Right lung (tissue), 10 donors: ENCODE measurements at places on chromosomes 2 and 18.

DNA sequence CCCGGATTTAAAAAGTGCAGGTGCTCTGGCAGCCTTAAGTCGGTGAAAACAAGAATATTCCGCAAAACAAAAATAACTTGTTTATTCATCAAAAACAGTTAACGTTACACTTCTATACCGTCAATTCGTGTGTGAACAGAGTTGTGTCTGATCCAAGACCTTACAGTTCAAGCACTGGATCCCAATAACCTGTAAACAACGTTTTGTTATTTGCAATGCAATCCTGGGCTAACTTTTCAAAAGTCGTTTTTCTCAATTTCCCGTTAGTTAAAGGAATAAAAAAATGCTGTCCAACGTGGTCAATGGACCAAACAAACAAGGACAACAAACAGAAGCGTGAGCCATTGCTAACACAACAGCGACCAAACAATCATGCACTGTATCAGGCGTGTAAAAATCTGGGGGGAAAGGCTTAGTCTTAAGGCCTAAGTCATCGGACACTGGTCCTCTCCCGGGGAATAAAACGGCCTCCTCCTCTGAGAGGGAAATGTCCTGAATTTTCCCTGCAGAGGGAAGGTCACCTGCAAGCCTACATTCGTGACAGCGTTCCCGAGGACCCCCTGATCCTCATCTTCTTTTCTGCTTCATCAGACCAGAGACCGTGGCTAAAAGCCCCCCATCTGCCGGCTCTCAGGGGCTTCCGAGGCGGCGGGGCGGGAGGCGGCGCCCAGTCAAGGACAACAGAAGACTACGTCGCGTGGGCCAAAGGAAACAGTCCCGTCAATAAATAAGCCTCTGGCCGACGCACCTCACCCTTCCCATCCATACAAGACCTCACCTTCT is 490 bp downstream of the NDUFS1 start:
- no peak for DNase-seq

GRCh38 chr2:75047992-75048625 is 89.7 kb downstream of the POLE4 start:
- no peak for DNase-seq

DNA sequence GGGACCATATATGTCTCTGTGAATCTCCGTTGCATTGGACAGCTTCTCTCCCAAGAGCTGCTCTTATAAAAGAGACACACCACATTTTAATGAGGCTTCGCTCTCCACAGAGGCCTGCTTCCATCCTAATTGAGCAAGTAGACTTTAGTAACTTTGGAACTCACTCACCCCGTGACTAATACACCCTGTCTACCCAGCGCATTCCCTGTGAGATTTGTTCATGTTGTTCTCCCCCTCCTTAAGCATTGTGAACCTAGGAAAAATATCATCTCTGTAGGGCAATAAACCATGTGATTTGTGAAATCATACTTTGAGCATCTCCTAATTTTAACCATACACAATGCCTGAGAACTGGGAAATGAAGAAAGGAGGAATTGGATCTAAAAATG is 56.9 kb downstream of the MCFD2 start:
- no peak for DNase-seq

DNA sequence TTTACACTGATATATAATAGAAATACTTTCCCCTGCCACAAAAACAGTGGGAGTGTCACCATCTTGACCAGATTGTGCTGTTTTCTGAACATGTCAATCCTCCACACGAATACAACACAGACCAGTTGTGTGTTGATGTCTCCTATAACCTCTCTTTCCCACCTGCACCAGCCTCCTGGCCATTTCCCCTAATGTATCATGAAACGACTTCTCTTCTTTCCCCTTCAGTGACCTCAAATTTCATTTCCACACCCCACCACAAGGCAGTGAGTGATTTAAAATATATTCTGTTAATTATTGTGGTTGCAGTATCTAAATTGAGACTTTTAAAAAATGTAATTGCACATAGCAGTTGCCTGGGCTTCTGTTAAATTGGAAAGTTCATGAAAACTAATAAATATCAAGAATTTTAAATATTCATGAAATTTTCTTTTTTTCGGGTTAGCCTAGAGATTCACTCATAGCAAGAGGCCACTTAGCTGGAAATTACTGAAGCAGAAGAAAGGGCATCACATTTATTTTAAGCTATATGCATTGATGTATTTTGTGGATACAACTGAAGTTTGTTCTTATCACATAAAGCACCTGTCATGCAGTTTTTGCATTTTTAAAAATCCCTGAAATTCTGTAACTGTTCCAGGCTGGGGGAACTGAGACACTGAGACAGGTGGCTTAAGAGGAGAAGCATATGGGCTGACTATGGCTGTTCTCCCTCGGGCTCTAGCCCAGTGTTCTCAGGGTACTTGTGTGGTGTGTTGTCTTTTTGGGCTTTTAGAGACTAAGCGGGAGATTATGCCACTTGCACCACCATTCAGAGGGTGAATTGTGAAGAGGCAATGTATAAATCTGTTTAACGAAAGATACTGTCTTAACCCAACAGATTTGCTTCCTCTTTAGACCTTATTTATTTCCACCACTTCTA is 15.9 kb downstream of the FAM171B start:
- DNase-seq = no peak

- DNase-seq = no peak
Observed at GRCh38 chr2:44716131-44716530, 225.4 kb upstream of the SIX3 start.

DNA sequence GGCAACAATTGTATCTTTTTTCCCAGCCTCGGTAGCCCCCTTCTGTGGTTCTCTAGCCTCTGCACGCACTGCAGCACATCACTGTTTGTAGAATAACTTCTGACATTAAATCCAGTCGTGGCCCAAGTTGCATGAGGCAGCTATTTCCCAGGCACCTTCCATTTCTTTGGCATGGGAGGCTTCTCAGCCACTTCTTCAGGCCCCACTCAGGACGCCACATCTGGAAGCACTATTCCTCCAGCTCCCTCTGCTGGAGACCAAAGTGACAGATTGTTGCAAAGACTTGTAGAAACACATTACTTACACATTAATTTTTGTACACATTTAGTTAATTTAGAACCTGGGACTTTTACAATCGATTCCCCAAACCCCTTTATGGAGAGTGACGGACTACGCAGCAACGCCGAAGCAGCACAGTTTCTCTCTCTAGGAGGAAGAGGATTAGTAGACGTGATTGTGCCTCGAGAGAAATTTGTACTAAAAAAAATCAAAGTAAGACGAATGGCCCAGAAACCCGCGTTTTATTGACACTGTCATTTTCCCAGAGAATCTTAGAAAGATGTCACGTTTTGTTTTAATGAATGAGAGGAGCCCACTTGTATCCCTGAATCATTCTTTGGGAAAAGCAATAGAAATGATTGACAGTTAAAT is 57.8 kb upstream of the RGPD5 start:
- peak; percentile 42 for DNase-seq

DNA sequence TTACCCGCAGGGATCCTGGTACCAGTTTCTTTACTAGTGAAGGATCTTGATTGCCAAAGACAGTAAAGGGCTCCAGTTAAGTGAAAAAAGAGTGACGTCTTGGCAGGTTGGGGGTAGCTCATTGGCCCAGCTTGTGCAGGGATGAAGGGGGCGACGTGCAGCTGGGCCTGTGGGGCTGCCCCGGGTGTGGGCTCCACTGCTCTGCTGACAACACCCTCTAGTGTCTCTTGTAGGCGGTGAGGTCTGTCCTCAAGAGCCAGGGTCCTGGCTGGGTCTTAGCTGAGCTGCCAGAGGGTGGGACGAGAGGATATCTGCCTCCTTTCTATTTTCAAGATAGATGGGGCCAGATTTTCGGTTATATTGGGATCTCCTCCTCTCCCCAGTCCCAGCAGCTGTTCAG is 6.1 kb downstream of the ARHGEF4 start:
- no peak for DNase-seq

DNA sequence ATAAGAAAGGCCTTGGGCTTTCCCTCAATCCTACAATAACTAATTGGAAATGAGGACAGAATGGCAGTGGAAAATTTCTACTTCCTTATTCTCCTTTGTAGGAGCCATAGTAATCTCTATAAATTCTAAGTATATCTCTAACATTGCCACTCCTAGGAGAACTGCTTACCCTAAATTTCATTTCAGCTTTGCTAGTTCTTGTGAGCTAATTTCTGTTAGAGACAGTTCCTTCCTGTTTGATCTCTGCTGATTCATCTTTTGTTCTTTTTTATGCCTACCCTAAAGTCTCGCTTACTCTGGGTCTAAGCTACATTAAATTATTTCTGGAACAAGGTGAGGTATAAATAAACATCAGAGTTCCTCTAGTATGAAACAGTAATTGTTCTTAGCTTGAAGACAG is 25.7 kb downstream of the ABHD3 start:
- DNase-seq = no peak

- DNase-seq = peak; percentile 74
Observed at GRCh38 chr18:45449418-45450227, 165.7 kb upstream of the SLC14A2 start.

GRCh38 chr2:203914546-203915182 is 21.9 kb upstream of the ICOS start:
- no peak for DNase-seq

DNA sequence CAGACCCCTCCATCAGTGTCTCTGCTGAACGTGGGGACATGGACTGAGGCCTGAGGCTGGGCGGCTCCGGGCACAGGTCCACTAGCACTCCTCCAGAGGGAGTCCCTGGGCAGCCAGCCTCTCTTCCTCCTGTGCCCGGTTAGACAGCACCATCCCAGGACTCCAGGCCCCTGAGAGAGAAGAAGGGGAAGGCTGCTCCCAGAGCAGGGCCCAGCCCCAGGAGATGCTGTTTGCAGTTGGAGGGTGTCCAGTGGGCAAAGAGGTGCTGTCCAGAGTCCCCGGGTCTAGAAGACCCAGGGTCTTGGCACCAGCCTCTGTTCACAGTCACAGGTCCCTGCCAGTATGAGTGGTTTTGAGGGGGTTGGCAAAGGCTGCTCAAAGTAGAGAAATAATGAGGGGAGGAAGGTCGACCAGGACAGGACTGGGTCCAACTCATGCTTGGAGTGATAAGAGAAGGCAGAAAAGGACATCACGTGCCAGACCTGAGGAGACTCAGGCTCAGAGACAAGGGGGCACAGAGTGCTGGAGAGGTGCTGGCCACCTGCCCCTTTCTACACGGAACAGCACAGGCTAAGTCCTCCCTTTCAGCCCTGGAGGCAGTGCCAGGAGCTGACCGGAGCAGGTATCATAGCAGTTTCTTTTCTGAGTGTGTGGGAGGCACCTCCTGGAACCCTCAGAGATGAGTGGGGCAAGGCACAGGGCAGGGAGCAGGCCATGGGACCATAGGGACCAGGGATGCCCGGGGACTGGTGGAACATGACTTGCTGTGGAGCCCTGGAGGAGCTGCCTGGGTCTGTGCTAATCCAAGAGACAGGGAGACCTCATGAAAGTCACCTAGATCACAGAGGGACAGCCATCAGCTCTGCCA is 21.1 kb downstream of the CRACDL start:
- no peak for DNase-seq

GRCh38 chr18:57687970-57688369 is 66.3 kb upstream of the NARS1 start:
- DNase-seq = no peak

GRCh38 chr2:198187841-198188240 is 383.4 kb downstream of the PLCL1 start:
- DNase-seq = no peak

DNA sequence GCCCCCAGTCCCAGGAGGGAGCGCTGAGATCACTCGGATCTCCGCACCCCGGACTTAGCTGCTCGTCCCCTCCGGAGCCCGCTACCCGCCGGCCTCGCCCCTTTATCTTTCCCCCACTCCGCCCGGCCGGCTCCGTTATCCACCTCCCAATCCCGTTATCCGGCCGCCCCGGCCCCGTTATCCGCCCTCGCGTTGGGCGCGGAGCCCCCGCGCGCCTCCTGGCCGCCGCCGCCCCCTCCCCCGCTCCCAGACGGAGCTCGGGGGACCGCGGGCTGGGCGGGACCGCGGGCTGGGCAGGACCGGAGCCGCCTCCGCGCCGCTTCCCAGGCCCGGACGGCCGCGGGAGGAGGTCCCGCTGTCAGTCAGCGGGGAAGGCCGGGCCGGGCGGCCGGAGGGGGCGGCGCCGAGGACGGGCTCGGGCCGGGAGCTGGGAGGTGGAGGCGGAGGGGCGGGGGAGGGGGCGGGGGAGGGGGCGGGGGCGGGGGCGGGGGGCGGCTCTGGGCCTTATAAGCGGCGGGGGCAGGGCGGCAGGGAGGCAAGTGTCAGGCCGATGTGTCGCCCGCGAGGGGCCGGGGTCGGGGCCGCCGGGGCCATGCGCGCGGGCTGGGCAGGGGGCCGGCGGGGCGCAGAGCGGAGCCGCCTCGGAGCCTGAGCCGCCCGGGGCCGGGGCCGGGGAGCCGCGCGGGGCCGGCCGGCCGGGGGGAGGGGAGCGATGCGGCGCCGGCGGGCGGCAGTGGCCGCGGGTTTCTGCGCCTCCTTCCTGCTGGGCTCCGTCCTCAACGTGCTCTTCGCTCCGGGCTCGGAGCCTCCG is at the start of gene PKDCC:
Gene PKDCC, plus strand, starts transcription at position 534 of the 811 bp plus-strand sequence. Its CDS starts 179 bp downstream, at position 713.
- DNase-seq = peak; percentile 88

- no peak for DNase-seq
Observed at GRCh38 chr2:125405816-125406215, 1250.1 kb upstream of the GYPC start.

DNA sequence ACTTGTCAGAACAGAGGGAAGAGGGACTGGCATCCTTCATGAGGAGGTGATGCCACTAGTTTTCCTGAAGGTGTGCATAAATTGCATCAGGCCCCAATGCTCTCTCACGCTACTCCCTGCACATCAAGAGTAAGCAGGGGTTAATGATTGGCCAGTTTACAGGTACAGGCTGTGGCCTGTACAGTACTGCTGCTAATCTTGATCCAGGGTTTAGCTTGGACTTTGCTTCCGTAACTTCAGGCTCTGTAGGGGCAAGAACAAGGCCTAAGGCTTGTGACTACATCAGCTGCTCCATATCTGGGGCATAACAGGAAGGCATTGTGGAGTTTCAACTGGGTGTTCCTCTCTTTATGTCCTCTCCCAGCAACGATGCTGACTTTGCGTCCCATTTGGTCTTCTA is 96.8 kb upstream of the FZD7 start:
- no peak for DNase-seq

GRCh38 chr2:121309801-121310200 is 24.8 kb upstream of the TFCP2L1 start:
- DNase-seq = no peak

DNA sequence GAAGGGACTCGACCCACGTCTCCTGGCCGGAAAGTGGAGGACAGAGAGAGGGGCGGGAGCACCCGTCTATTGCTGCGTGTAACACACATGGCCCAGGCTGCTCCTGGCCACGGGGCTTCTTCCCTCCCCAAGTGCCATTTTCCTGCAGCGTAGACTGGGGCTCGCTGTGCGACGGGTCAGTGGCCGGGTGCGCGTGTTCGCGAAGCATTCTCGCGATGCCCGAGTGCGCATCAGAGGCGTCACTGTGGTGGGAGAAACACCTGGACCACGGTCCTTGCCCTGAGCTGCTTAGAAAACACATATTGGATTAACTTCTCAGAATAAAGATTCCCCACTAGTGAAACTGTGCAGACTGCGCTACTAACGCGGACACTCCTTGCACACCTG is 200.8 kb downstream of the EIPR1 start:
- DNase-seq = no peak

GRCh38 chr2:173264603-173265366 is 89.9 kb upstream of the CDCA7 start:
- DNase-seq = peak; percentile 9
